Effector memory CD4-positive, alpha-beta T cell (primary cell): ENCODE measurements at places on chromosomes 13 and 19.

DNA sequence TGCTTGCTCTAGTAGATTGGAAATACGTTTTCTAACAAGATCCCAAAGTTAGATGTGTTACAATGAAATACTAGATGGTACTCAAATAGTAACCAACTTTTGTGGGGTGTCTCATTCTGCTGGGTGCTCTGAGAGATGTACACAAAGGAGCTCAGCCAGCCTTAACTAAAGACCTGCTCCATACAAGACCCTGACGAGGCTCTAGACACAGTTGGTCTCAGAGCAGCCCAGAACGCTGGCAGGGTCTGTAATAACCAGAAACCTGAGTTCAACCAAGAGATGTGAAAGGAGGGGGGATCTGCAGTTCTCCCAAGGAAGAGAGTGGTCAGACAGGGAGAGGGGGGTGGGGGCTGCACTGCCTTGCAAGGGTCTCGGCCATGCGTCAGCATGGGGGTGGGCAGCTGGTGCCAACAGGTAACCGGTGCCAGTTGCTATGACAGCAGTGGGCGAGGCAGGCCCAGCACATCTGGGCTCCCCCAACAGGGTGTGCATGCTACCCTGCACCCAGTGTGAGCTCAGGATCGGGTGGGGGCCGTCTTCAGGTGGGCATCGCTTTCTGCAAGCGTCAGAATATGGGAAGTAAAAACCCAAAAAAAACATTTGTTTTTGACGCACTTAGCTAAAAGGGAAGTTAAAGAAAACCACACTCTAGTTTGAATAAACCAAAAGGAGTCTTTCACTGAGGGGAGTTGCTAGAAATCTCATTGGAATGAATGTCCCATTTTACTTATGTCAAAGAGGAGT lies 68.0 kb upstream of the GPR183 start:
- no peaks in the 10 kb centered on the region for H3K36me3 ChIP-seq
- peak overlapping the region; percentile 55 for H3K27ac ChIP-seq
- no peak for DNase-seq
- no peaks in the 10 kb centered on the region for H3K27me3 ChIP-seq
- H3K4me3 ChIP-seq = no peak overlapping the region
- peaks cover 45% of the 10 kb centered on the region for H3K4me1 ChIP-seq

DNA sequence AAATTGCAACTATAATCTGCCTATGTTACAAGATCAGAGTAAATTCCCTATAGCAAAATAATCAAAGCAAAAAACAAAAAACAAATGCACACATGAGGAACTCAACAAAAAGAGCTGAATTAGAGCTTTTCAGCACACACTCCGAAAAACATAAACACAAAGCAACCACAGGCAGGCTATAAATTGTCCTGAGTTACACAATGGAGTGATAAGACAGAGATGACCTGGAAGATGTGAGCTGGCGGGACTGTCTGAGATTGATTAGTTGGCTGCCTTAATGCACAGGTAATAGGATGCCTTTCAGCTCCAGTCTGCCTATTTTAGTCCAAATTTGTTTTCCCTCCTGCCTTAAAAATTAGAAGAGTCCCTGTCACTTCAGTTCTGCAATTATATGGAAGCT lies 159.0 kb upstream of the FNDC3A start:
- H3K27ac ChIP-seq = no peak overlapping the region
- H3K36me3 ChIP-seq = no peaks in the 10 kb centered on the region
- H3K4me3 ChIP-seq = peak overlapping the region; percentile 28
- no peaks in the 10 kb centered on the region for H3K27me3 ChIP-seq

DNA sequence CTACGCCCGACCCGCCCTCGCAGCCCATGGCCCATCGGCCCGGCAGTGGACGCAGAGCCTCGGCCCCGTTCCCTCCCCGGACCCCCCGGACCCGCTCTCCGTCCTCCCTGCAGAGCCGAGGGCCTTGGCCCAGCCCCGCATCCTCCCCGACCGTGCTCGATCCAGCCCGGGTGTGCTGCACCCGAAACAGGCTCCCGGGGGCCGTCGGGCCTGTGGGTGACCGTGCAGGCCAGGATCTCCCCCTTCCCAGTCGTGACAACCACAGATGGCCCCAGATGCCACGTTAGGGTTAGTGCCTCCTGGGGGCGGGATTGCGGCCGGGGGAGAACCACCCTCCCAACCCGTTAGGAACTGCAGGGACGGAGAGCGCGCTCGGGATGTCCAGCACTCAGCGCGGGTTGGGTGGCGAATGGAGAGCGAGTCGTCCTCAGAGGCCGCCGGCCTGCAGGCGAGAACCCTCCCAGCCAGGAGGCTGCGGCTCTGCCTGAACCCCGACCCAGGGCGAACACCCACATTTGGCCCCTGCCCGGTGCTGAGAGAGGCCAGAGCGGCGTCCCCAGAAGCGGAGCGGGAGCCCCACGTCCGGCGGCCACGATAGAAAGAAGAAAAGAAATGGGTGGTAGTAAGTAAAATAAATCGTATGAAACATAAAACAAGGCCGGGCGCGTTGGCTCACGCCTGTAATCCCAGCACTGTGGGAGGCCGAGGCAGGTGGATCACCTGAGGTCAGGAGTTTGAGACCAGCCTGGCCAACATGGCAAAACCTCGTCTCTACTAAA lies 6.7 kb upstream of the MADCAM1 start:
- no peaks in the 10 kb centered on the region for H3K36me3 ChIP-seq
- peaks cover 6% of the 10 kb centered on the region for H3K4me1 ChIP-seq
- no peak for DNase-seq
- no peaks in the 10 kb centered on the region for H3K27me3 ChIP-seq

GRCh38 chr13:21894703-21895699 lies 224.1 kb downstream of the FGF9 start:
- no peaks in the 10 kb centered on the region for H3K4me1 ChIP-seq
- no peaks in the 10 kb centered on the region for H3K27me3 ChIP-seq

DNA sequence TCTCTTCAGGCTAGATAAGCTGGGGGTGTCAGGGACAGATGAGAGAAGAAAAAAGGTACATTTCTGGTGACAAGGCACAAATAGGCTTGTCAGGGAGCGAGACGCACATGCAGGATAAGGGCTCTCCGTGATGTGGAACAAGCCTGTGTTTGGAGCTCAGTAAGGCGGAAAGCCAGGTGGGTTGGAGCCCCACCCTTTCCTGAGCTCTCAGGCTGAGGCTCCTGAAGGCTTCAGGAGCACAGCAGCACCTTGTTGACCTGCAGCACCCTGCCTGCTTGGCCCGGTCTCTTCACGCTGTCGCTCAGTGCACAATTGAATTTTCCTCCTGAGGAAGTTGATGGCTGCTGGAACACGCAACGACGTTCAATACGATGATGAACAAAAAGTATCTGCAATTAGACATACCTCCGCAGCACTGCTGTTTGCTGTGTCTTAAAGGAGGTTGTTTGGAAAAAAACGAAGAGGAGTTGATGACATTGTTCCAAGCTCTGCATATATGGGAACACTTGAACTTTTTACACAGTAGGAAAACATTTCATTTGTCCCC lies 29.3 kb downstream of the SERP2 start:
- no peak overlapping the region for H3K4me3 ChIP-seq
- no peak overlapping the region for H3K27ac ChIP-seq
- no peaks in the 10 kb centered on the region for H3K4me1 ChIP-seq
- DNase-seq = no peak

DNA sequence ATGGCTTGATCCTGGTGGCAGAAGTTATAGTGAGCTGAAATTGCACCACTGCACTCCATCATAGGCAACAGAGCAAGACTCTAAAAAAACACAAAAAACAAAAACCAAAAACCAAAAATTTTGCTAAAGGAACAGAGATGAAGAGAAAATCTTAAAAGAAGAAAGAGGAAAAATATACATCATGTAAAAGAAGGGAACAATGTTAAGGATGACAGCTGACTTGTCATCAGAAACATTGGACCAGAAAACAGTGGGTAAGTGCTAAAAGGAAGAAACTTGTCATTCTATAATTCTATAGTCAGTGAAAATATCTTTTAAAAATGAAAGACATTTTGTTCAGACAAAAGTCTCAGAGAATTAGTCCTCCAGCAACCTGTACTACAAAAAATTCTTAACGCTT lies 93.8 kb downstream of the WASF3 start:
- H3K36me3 ChIP-seq = no peaks in the 10 kb centered on the region
- no peaks in the 10 kb centered on the region for H3K4me1 ChIP-seq
- H3K27ac ChIP-seq = no peak overlapping the region
- no peak overlapping the region for H3K4me3 ChIP-seq

DNA sequence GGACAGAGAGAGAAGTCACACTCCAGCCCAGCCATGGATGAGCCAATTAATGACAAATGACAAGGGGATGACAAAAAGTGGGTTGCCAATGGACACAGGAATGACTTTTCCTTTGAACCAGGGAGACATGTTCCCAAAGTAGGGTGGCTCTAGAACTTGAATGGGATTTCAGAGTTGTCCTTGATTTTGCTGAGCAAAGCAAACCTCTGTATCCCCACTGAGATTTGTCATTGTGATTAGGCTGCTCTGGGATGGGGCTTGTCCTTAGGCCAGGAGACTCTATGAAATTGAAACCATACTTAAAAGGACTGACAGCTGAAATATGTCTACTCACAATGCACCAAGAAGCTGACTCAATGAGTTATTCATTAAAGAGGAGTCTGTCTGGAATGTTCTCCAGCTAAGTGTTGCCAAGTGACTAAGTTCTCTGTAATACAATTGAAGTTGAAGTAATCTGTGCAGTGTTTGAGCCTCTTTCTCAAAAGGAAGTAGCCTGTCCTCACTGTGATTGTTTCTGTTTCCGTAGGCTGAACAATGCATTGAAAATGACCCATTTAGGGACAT lies 69.0 kb upstream of the PCDH9 start:
- DNase-seq = no peak
- no peak overlapping the region for H3K4me3 ChIP-seq
- H3K36me3 ChIP-seq = no peaks in the 10 kb centered on the region
- H3K4me1 ChIP-seq = no peaks in the 10 kb centered on the region
- H3K27ac ChIP-seq = no peak overlapping the region

- DNase-seq = no peak
- H3K27ac ChIP-seq = no peak overlapping the region
- H3K27me3 ChIP-seq = no peaks in the 10 kb centered on the region
- no peaks in the 10 kb centered on the region for H3K4me1 ChIP-seq
- no peaks in the 10 kb centered on the region for H3K36me3 ChIP-seq
Measured at GRCh38 chr13:23470790-23471614, 37.5 kb upstream of the SACS start.

DNA sequence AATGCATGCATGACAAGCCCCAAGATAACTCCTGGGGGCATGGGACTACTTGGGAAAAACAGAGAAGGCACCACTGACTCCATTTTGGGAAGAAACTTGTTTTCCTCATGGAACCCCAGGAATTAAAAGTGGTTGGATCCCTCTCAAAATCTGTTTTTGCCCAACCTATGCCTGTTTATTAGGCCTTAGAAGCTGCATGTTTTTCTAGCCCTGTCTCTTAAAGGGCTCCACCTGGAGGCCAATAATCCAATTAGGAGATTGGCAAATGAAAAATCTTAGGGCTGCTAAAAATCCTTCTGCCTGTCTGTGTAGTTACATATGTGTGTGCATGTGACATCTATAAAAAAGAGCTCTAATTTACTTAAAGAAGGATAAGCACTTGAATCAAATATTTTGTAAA lies 26.9 kb downstream of the MED4 start:
- no peaks in the 10 kb centered on the region for H3K4me1 ChIP-seq
- H3K27me3 ChIP-seq = no peaks in the 10 kb centered on the region
- no peak for DNase-seq
- peaks cover 26% of the 10 kb centered on the region for H3K36me3 ChIP-seq
- no peak overlapping the region for H3K27ac ChIP-seq
- no peak overlapping the region for H3K4me3 ChIP-seq

- DNase-seq = no peak
- H3K4me1 ChIP-seq = peaks cover 9% of the 10 kb centered on the region
- H3K4me3 ChIP-seq = no peak overlapping the region
- H3K36me3 ChIP-seq = no peaks in the 10 kb centered on the region
- H3K27me3 ChIP-seq = peaks cover 8% of the 10 kb centered on the region
Measured at GRCh38 chr19:51166846-51167490, 24.9 kb downstream of the SIGLEC7 start.

GRCh38 chr13:51601601-51602565 lies 17.6 kb downstream of the WDFY2 start:
- H3K27ac ChIP-seq = no peak overlapping the region
- no peak for DNase-seq
- H3K27me3 ChIP-seq = no peaks in the 10 kb centered on the region
- peaks cover 3% of the 10 kb centered on the region for H3K36me3 ChIP-seq

DNA sequence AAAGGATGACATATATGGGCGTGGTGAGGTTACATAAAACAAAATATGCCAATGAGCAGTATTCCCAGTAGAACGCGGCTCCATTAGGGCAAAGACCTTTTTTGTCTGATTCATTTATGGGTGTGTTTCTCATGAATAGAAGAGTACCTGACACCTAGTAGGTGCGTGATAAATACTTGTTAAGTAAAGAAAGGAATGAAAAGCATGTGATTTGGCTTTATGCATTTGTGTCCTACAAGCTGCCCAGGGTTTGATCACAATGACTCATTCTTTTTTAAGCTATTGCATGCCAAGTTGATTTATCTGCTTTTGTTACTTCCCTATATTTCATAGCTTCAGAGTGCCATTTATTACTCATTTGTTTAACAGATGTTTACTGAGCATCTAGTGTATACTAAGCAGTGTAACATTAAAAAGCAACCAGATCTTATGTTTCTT lies 19.1 kb upstream of the KCTD4 start:
- no peak for DNase-seq
- H3K27ac ChIP-seq = no peak overlapping the region
- no peaks in the 10 kb centered on the region for H3K4me1 ChIP-seq
- no peaks in the 10 kb centered on the region for H3K36me3 ChIP-seq
- H3K4me3 ChIP-seq = no peak overlapping the region
- no peaks in the 10 kb centered on the region for H3K27me3 ChIP-seq

DNA sequence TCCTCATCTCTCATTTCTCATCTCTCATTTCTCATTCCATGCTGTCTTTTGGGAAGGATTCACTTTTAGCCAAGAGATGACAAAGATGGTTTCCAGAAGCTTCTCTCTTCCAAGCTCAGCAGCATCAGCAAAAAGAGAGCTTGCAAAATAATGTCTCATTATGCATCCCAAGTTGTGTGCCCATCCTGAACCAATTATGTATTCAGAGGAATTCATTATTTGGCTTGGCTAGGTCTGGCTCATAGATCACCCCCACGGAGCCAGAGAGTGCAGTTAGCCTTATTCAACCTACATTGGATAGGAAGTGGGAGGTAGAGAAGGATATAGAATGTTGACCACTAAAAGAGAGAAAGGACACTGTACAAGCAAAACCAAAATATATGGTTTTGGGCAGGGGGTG lies 5.4 kb upstream of the OLFM2 start:
- no peak overlapping the region for H3K27ac ChIP-seq
- no peaks in the 10 kb centered on the region for H3K4me1 ChIP-seq
- H3K36me3 ChIP-seq = no peaks in the 10 kb centered on the region
- DNase-seq = no peak
